ENCODE measurements at places on chromosomes 13 and 19.

DNA sequence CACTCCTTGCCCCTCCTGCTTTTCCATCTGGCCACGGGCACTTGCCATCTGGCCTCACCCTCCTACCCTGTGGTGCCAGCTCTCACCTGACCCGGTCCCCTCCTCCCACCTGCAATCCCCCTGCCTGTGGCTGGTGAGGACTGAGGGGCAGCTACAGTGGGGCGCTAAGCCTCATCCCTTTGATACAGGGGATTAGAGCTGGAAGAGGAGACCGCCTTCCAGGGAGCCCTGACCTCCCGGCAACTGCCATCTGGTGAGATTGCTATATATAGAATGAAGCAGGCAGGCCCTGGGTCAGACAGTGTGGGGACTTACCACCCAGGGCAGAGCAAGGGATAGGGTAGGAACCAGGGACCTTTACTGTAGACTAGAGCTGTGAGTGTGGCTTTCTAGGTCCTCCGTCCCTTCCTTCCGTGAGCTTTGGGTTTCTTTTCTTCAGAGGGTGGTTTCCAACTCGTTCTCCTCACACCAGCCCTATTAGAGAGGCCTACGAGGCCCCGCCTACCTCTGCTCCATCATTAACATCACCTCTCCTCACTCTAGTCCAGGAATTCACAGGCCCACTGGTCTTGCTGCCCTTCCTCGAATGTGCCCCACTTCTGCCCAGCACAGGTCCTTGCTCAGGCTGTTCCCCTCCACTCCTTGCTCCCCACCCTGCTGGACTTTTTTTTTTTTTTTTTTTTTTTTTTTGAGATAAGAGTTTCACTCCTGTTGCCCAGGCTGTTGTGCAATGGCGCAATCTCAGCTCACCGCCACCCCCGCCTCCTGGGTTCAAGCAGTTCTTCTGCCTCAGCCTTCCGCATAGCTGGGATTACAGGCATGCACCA lies 7.7 kb downstream of the KASH5 start:
- no peak for DNase-seq

GRCh38 chr13:51552027-51552426 lies 32.2 kb upstream of the WDFY2 start:
- DNase-seq, result no peak

GRCh38 chr13:30466358-30466714 lies 600 bp upstream of the HMGB1 start:
- no peak for DNase-seq

DNA sequence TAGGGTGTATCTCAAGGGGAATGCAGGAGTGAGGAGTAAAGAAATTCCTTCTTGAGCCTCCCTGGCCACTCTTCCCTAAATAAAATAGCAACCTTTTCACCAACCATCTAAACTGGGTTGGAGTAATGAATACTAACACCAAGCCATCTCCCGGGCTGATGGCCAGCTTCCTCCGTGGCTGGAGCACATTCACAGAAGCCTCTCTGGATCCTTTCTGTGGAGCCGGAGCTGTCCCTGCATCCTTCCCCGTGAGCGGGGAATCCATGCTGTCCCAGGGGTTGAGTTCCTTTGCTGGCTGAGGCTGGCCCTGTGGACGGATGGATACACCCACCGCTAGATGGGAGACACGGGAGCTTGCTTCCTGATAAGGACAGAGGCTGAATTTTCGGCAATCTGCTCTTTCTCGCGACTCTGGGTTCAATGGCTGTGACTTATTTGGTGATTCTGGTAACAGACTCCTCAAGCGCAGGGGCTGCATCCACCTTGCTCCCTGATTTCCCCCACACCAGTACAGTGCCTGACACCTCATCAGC lies 370.3 kb downstream of the ZNF536 start:
- DNase-seq, result no peak

- no peak for DNase-seq
Measured at GRCh38 chr19:13699786-13700185, 64.5 kb upstream of the MRI1 start.

GRCh38 chr13:97120346-97120745 lies 101.8 kb upstream of the MBNL2 start:
- no peak for DNase-seq

All from left ventricle myocardium superior (tissue), 1 donor.